ENCODE measurements at places on chromosomes 3 and 15.
A peak's percentile ranks its signal among the peaks of the same experiment; 100 is the strongest.

DNA sequence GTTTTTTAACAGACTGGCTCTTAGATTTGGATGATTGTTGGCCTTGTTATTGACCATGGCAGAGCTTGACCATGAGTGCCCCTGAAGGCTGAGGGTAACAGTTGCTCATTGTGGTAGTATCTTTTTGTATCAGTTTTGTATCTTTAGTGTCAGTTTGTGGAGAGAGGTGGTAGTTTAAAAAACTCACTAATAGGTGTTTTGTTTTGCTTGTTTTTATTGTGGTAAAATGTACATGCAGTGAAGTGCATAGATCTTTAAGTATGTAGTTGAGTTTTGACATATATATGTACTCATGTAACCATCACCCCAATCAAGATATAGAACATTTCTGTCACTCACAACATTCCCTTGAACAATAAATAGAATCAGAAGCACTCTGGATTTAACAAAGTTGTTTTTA, 9.8 kb downstream of the GMPS start:
- no peak for DNase-seq

DNA sequence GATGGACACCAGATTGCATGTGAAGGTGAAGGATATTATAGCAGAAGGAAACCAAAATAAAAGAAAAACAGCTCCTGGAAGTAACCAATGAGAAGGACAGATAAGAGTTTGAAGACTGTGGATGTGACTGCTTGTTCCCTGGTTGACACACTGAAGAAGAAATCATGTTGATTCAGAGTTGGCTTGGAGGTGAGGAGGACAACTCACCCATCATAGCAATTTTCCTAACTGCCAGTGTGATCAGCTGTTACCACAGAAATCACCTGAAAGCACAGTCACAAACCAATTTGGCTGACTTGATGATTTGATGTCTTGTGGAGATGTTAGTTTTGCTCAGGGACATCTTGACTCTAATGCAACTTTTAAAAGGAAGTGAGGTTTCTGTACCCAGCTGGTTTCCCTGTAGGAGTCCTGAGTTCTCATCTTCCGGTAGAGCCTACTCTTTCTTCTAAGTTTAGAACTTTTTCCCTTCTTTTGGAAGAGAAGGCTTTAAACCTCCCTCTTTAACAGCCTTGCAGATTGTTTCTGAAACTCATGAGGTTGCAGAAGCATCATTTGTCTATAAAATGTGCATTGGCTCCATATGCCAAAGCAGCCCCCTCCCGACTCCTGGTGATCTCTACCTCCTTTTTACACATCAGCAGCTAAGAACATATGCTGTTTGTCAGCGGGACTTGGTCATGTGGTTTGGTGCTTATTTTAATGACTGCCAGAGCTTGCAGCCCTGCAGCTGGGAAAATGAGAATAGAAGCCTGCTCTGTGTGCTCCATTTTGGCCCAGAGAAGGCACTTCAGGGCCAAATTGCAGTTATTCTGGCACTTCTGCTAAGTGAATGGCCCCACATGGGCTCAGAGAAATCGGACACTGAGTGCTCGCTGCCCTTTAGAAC, 10.3 kb downstream of the ATG7 start:
- DNase-seq: no peak

- DNase-seq: no peak
These were observed 1024.2 kb downstream of the DIPK2A start for GRCh38 chr3:144995856-144996255.

DNA sequence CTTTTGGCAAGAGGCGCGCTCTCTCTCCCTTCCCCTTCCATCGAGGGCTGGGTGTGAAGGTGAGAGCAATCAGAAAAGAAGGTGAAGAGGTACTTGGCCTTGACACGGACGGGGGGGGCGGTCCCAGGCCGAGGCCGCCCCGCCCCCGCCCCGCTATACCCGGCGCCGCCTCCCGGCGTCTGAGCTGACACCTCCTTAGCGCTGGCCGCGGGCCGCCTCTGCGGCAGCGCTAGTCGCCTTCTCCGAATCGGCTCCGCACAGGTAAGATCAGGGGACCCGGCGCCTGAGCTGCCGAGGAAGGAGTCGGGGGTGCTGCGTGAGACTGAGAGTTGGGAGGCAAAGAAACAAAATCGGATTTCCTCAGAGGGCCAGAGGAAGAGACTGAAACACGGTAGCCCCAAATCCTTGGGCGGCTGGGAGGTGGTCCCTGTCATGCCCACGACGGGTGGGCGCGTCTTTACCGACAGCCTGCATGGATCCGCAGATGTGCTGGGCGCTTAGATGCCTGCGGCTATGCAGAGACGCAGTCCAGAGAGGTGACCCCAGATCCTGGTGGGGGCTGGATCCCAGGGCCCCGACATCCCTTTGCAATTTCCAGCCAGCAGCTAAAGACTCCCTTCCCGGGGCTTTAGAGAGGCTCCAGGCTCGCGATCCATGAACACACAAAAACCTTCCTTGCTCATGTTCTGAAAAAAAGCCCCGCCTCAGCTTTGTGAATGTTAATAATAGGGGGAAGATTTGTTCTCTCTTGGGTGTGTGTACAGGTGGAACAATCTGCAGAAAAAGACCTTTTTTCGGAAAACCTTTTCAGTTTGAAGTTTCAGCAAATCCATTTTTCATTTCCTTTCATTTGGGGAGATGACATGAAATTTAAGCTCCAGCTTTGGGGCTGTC, at the start of gene ENTPD3:
TSS of gene ENTPD3 (plus strand) at position 184 of the 894 bp plus-strand sequence. CDS start 874 bp downstream, outside the sequence.
- peak; percentile 16 for DNase-seq

DNA sequence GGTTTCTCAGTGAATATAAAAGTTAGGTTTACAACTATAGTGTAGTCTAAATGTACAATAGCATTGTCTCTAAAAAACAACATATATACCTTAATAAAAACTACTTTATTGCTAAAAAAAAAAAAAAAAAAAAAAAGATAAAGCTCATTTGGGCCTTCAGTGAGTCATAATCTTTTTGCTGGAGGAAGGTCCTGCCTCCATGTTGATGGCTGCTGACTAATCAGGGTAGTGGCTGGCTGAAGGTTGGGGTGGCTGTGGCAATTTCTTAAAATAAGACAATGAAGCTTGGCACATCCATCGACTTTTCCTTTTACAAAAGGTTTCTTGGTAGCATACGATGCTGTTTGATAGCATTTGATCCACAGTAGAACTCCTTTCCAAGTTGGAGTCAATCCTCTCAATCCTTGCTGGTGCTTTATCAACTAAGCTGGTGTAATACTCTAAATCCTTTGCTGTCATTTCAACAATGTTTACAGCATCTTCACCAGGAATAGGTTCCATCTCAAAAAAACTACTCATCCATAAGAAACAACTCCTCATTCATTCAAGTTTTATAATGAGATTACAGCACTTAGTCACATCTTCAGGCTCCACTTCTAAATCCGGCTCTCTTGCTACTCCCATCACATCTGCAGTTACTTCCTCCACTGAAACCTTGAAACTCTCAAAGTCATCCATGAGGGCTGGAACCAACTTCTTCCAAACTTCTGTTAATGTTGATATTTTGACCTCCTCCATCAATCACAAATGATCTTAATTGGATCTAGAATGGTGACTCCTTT, 13.3 kb downstream of the ZNF280D start:
- no peak for DNase-seq

DNA sequence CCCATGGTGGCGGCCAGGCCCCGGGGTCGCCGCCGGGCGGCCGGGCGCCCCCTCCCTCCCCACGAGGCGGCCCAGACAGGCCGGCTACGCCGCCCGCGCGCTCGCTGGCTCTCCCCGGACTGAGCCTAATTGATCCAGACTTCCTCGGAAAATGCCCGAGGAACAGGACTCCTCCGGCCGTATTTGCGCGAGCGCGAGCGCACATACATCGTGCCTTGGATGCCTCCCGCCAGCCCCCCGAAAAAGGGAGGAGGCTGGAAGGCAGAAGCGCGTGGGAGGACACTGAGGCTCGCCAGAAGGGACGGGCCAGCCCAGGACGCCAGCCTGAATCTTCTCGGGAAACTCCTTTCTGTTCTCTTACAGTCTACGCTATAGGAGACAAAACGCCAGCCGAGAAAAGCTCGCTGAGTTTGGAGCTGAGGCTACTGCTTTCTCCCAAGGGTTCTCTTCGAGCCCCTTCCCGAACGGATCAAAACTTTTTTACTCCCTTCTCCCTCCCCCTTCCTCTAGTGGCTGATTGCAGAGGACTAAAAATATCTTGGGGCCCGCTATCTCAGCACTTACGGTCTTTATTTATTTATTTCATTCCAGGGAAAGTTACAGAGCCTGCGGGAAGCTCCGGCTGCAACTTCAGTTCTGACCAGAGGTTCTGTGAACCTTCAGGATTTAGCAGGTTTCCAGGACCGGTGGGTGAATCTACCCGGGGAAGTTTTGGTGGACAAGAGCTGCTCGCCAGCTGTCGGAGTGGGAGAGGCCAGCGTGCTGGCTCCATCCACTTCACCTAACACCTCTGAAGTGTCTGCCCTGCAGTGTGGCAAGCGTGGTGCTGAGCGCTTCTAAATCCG, at the start of gene PDZRN3:
TSS of gene PDZRN3 (minus strand) at position 121 of the 845 bp plus-strand sequence.
- no peak for DNase-seq

GRCh38 chr15:52230073-52230472, 38.9 kb upstream of the GNB5 start:
- DNase-seq: no peak

- DNase-seq: no peak
These were observed 41.3 kb downstream of the PDE8A start for GRCh38 chr15:85022860-85023403.

DNA sequence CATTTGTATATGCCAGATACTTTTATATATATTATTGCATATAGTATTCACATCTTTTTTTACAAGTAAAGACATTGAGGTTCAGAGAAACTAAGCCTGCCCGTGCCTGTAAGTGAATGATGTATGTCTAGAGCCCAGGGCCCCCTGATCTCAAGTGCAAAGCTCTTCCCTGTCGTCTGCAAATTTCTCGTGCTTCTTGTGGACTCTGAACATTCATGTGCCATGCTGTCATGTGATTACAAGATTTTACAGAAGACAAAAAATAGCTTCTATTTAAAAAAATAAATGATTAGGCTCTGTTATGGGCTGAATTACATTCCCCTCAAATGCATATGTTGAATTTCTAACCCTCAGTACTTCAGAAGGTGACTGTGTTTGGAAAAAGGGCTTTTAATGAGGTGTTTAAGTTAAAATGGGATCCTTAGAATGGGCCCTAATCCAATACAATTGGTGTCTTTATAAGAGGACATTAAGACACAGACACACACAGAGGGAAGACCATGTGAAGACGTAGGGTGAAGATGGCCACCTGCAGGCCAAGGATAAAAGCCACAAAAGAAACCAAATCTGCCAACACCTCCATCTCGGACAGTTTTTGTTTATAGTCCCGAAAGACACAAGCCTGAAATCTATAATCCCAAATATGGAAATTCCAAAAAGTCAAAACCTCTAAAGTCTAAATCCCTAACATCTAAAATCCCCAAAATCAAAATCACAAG, 3.9 kb upstream of the MASP1 start:
- DNase-seq: no peak

- DNase-seq: peak; percentile 33
These were observed 8.5 kb upstream of the SLC24A5 start for GRCh38 chr15:48112242-48112641.

GRCh38 chr15:95840004-95840403, 490.5 kb upstream of the NR2F2 start:
- no peak for DNase-seq

DNA sequence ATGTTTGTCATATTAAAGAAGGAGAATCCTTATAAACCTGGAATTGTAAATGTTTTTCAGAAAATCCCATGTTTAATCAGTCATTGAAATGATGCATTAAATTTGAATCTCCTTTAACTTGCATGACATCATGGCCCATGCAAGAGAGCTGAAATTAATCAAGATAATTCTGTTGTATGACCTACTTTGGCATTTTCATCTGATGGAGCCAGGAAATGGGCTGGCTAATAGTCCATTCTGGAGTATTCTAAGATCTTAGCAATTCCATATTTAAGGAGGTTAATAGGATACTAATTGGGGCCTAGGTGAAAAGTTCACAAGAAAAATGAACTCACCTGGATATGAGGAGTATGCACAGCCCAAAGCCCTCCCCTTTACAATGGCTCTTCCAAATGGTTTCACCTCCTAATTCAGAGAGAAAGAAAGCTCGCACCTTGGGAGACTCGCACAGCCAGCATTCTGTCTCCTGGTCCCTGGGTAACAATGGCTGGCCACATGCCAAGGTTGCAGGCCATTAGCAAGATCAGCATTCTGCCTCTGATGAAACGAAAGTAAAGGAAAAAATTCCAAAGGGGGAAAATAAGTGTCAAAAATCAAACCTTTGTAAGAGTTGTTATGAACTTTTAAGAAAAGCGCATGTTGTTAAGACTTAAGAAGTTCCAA, 786.4 kb downstream of the MCTP2 start:
- DNase-seq: no peak

DNA sequence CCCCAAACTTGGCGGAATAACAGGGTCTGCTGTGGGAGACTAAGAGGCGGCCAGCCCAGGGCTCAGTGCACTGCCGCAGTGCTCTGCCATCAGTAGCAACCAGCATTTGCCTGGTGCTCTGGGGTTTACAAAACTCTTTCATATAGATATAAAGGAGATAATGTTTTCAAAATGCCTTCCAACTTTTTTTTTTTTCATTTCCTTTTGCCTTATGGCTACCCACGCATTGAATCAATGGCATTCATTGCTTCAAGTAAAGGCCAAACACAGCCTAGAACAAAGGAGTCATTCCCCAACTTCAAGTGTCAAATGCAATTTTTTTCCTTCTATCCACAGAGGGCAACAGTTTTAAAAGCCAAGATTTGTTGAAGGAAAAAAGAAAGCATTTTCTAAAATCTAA, 11.6 kb upstream of the SLC24A5 start:
- no peak for DNase-seq

Measured in NCI-H748 treated with DMSO at 0.1 percent for 48 hours (cell line).